Caki2 (cell line): ENCODE measurements at places on chromosomes 1 and 21.
A peak's percentile ranks its signal among the peaks of the same experiment; 100 is the strongest.

DNA sequence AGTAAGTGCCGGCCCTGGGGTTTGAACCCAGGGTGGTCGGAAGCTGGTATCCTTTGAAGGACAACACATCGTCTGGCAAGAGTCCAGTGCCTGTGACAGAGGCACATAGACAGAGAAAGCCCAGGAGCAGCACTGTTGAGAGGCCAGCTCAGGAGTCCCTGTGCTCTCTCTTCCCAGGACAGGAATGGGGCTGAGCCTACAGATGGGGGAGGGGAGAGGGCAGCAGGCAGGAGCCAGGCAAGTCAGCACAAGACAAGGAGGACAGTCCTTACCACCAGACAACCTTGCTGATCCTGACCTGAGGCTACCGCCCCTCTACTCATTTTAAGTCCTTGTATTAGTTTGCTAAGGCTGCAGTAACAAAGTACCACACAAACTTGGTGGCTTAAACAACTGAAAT is 27.7 kb upstream of the SYT6 start:
- no peak for DNase-seq

GRCh38 chr1:53506355-53507050 is 47.3 kb downstream of the DMRTB1 start:
- DNase-seq = no peak

DNA sequence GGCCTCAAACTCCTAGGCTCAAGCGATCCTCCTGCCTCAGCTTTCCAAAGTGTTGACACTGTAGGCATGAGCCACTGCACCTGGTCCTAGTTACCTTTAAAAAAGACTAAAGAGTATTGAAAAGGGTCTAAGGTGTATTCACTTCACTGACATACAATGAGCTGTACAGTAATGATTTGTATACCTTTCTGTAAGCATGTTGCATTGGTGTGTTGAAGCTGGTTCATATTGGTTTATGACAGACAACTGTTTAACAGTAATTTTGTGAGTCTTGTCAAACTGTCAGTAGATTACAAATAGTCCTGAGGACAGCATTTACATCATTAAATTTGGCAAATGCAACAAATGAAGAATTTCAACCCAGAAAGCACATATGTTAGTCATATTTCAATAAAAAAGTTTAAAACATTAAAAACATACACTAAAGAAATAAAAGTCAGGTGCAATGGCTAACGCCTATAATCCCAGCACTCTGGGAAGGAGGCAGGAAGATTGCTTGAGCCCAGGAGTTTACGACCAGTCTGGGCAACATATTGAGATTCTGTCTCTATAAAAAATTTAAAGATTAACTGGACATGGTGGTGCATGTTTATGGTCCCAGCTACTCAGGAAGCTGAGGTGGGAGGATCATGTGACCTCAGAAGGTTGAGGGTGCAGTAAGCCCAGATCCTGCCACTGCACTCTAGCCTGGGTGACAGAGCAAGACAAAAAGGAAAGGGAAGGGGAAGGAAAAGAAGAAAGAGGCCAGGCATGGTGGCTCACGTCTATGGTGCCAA is 88.3 kb upstream of the HP1BP3 start:
- DNase-seq = no peak

DNA sequence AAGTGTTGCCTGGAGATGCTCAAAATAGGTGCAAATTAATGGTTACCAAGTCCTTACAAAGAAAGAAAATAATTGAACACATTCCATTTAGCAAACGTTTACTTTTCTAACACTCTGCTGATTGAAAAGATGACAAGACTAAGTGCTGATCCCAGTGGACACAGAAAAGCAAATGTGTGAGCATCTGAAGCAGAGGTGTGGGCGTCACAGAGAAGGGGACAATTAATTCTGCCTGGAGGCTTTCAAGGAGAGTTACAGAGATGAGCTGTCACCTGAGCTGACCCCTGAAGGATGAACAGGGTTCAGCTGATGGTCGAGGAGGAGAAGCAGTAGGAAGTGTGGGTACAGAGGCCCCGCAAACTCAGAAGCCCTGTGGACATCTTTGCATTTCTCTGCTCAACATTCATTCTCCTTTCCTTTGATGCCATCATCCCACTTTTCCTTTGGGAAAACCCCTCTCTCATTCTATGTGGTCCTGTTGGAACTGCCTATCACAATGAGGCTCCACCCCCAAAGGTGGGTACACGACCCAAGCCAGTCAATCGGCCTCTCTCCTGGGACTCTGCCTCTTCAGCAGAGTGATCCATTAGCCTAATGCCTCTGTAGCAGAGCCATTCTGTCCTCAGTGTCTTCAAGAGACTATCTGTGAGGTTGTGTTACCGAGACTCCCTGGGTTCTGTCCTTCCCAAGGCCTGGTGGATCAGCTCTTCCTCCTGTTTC is 17.2 kb upstream of the PLA2G2E start:
- DNase-seq = no peak

DNA sequence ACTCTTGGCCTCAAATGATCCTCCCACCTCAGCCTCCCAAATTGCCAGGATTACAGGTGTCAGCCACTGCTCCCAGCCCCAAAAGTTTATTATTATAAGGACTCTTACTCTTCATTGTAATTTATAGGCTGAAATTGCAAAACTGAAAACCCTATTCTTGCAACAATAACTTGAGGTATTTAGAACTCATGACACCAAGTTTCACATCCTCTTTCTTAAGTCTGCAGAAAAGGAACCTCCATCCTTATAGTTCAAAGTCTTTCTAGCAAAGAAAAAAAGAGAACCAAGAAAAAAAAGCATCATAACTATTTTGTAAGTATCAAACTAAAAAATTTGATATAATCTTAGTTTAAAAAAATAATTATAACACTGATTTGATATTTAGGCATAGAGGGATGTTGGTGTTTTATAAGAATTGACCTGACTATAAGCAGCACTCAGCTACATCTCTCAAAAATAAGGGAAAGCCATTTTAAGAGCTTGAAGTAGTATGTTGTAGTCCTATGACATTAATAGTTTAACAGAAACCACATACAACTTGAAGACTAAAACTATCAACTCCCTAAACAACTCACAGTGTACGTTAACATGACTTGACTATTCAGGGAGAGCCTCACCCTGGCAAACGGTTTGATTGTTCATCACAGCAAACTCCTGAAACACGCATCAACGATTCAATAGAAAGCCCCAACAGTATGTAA is 122.4 kb downstream of the AKT3 start:
- DNase-seq = no peak

GRCh38 chr1:228801068-228801467 is 65.8 kb downstream of the RHOU start:
- DNase-seq = no peak

DNA sequence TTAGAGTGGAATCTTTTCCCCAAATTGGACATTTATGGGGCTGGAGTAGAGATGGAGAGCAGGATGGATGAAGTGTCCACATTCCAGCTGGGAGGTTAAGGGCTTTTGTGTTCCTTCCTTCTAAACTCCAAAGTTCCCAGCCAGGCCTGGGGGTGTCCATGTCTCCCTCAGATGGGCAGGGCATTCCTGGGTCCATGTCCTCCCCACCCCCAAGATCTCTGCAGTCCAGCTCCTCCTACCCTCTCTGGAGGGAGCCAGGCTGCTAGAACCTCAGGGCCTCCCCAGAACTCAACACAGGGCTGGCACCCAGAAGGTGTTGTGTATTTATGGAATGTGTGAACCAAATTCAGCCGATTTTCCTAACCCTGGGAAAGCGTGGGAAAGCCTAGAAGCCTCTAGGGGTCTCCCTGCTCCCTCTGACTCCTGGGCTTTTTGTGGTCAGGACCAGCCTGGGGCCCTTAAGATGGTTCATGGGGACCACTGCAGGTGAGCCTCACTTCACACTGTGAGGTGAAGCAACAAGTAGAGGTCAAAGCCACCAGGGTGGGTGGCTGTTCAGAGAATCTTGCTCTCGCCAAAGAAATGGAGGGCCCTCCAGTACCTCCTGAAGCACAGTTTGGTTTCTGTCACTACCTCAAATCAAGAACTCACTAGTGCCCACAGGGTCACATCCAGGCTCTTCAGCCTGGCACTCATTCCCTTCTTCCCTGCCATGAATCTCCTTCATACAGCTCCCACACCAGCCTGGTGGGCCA is 54.8 kb downstream of the GLIS1 start:
- peak; percentile 5 for DNase-seq

DNA sequence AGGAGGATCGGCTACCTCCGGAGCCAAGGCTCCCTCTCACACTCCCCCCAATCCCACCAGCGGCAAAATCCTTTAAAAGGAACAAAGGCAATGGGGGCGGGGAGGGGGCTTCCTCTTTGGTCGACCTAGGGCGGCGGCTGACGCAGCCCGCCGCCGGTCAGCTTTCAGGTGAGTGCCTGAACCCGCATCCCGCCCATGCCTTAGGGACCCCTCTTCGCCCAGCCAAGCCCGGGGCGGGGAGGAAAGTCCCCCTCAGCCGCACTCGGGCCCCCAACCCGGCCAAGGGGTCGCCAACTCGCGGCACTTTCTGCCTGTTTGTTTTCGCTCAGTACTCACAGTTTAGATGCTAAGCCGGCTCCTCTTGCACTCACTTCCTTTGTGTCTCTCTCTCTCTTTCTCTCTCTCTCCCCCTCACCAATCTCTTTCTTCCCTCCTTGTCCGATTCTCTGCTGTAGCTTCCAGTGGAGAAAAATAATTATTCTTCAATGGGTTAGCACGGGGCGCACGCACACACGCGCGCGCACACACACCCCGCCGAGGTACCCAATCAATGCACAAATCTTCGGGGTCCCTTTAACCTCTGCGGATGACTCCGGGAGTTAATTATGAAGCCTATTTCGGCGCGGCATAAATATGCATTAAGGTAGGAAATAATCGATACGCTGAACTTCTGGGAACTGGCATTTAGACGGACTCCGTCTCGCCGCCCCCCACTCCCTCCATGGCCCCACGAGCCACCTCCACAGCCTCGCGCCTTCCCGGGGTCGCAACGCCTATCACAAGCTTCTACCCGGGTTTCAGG is at the start of gene BLACAT1:
Gene BLACAT1 (minus strand): TSS at position 465 of the 802 bp plus-strand sequence.
- no peak for DNase-seq

GRCh38 chr1:208525417-208525816 is 281.2 kb upstream of the PLXNA2 start:
- no peak for DNase-seq

DNA sequence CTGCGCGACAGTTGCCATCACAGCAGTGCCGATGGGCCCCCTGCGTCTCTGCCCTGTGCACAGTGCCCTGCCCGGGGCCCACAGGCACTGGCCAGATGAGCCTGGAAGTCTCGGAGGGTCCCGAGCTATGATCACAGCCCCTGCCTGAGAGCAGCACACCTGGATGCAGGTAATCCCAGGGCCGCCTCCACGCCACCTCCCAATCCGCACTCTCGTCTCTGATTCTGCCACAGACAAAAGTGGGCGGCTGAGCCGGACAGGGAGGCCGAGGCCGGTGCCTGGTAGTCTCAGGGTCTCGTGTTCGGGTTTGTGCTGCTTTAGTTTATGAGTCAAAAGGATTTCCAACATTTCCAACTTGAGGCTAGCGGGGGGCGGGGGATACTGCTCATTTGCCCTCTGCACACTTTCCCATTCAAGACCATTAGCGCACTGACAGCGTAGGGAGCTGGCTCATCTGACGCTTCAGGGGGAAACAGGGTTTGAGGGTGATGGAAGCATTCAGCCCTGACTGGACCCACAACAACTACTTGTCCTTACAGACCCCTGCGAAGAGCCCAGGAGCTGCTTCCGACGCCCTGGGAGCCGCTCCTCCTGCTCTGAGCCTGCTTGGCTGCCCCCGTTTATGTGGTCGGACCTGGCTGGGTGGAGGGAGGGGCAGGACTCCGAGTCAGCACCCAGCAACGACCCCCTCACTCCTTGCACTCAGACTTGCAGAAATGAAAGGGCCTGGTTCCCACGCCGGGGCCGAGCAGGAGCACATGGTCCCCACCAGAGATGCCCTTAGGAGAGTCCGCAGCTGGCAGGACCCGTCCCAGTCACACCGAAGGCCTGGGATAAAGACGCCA is 1.8 kb upstream of the TTC34 start:
- no peak for DNase-seq

- DNase-seq = no peak
These were observed 316 bp downstream of the AP4B1 start for GRCh38 chr1:113904293-113904673.

- DNase-seq = no peak
These were observed 76.0 kb downstream of the TENT5C start for GRCh38 chr1:117681901-117682250.

DNA sequence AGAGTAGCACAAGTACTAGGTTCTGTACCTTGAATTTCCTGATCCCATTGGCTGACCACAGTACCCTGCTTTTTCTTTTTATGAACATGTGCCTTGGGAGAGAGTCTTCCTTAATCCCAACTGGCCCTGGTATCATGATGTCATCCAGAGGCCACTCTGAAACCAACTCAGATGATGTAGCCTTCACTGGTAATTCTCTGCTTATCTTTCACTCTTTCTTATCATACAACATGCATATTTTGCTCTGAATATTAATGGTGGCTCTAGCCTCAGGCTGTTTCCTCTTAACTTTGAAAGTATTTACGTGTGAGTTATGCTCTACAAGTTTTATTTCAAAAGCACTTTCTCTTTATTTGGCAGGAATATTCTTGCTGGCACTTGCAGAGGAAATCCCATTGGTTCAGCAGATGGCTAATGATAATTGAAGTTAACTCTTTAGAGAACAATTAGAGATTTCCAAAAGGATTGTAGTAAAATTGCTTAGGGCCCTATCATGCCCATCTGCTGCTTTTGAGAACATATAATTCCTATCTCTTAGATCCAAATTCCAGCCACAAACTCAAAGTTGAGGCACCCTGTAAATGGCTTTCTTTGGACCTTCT is 86.1 kb downstream of the PTGER3 start:
- DNase-seq = no peak

DNA sequence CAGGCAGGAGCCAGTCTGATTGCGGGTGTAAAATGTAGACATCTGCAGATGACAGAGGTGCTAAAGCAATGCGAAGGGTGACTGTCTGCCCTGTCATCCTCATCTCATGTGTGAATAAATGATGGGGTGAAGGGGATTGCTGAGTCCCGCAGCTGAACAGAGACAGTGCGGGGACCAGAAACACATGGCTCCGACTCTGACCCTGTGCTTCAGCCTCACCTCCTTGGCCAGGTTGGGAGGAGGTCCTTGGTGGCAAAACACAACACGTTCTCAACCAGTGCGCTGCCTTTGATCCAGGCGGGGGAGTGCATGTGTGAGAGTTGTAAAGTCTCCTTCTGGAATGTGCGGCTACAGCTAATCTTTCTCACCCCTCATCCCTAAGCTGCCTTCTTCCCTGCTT is 32.0 kb upstream of the TTC22 start:
- DNase-seq = no peak

DNA sequence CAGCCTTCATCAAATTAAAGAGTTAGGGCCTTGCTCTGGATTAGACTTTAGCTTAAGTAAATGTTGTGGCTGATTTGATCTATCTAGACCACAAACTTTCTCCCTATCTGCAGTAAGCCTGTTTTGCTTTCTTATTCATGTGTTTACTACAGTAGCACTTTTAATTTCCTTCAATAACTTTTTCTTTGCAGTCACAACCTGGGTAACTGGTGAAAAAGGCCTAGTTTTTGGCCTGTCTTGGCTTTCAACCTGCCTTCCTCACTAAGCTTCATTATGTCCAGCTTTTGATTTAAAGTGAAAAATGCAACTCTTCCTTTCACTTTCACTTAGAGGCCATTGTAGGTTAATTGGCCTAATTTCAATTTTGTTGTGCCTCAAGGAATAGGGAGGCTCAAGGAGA is 12.5 kb upstream of the LPGAT1 start:
- DNase-seq = no peak

DNA sequence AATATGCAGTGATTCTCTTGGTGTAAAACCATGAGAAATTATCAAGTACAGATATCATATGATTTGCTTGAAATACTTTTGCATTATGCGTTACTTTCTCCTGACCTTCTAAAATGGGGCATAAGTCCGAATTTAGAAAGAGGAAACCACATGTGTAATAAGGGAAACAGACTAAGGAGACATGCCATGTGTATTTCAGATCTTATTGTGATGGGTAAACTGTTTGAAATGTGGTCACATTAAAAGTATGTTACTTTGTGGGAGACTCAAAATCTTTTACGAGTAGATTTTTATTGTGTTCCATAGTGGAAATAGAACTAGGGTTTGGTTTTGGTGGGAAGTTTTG is 173.0 kb downstream of the NFIA start:
- no peak for DNase-seq
